ENCODE measurements at places on chromosomes 3 and 15. TPM values are rescaled to one million over a fixed set of nuclear protein-coding genes. Genes with fewer than 3 reads are reported as not detected.

DNA sequence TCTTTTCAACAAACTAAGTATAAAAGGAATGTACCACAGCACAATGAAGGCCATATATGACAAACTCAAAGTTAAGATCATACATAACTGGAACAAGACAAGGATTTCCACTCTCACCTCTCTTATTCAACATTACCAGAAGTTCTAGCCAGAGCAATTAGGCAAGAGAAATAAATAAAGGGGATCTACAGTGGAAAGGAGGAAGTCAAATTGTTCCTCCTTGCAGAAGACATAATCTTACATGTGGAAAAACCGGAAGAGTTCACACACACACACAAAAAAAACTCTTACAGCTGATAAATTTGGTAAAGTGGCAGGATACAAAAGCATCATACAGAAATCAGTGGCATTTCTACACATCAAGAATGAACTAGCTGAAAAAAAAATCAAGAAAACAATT is 277.9 kb downstream of the MCTP2 start:
- no peak for DNase-seq

- no peak for DNase-seq
Observed at GRCh38 chr3:9590282-9590791, 36.7 kb upstream of the LHFPL4 start.

DNA sequence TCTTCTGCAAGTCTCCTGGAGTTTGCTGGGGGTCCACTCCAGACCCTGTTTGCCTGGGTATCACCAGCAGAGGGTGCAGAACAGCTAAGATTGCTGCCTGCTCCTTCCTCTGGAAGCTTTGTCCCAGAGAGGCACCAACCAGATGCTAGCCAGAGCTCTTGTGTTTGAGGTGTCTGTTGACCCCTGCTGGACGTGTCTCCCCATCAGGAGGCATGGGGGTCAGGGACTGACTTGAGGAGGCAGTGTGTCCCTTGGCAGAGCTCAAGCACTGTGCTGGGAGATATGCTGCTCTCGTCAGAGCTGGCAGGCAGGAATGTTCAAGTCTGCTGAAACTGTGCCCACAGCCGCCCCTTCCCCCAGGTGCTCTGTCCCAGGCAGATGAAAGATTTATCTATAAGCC is 86.5 kb downstream of the TPRG1 start:
- DNase-seq, result no peak

- no peak for DNase-seq
Observed at GRCh38 chr3:81758275-81758674, 3.2 kb downstream of the GBE1 start.

DNA sequence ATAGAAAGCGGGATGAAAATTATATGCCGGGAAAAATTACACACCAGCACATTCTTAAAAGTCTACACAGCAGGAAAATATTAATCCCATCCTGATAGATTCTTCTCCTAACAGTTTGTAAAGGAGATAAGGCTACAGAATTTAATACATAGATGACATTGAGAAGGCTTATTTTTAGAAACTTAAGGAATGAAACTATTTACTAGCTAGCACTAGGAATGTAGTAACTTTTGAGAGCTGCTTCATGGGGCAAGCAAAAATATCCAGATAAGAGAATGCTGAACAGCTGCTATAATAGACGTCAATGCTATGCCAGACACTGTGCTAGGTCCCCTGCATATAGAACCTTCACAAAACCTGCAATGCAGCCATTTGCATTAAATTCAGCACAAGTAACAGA is 912.7 kb upstream of the NR2F2 start:
- DNase-seq, result no peak

DNA sequence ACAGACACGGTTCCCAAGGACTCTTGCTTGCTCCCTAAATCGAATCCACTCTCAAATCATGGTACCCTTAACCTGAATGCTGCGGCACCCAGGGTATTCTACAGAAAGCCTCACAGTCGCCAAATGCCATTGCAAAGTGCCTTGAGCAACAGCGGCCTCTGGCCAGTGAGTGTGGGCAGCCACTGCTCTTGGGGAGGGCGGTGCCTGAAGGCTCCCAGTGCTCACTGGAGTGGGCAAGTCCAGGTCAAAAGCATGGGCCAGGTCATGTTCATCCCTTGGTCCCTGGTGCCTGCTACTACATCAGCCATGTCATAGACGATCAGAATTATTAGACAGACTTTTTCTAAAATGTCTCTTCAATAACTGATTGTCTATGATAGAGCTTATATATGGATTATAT is 82.5 kb downstream of the ADAMTS17 start:
- no peak for DNase-seq

DNA sequence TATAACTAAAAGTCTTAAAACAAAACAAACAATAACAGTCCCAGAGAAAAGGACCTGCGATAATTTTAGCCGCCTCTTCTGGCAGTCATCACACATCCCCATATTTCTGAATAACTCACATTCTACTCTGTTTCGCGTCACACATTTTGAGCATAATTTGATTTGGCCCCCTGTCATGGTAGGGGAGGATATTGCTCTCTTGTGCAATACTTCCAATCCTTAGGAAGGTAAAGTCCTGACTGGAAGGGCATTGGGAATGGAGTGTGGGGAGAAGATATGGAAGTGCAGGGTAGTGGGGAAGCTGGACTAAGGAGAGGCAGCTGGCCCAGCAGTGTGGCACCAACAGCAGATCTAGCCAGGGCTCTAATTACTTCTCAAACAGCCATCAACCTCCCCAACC is 11.3 kb upstream of the FSIP1 start:
- no peak for DNase-seq

DNA sequence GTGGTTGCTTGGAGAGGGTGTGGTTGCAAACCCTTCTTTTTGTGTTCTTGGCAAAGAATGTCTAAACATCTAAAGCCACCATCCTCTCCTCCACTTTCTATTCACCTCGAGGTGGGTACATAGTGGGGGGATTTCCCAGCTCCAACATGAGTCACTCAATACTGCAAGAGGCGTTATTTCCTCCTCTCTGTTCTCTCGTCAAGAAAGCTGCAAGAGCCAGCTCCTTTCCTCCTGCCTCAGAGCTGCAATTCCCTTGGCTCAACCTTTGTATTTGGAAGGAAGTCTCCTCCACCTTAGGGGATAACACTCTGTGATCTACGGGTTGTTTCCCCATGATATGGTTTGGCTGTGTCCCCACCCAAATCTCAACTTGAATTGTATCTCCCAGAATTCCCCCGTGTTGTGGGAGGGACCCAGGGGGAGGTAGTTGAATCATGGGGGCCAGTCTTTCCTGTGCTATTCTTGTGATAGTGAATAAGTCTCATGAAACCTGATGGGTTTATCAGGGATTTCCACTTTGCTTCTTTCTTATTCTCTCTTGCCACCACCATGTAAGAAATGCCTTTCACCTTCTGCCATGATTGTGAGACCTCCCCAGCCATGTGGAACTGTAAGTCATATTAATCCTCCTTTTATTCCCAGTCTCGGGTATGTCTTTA is 138.4 kb downstream of the PLCL2 start:
- DNase-seq, result peak; percentile 40

- DNase-seq, result no peak
Observed at GRCh38 chr3:108297647-108298046, 1.3 kb downstream of the HHLA2 start.

DNA sequence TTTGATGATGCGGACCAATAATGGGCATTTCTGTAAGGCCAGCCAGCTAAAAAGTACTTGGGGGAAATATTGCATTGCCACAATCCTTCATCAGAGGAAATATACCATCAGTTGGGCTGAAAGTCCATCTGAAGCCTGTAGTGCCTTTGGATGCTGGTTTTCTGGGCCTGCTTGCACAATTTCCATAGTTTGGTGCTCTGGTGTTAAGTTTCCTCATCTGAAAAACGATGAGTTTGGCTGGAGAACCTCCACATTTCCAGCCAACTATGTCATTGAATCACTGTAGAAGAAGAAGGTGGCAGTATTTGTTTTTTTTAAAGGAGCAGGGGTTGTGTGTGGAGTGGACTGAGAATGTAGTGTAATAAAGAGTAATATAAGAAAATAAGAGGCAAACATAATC is 10.1 kb downstream of the CCNB2 start:
- DNase-seq, result no peak

- peak; percentile 75 for DNase-seq
Observed at GRCh38 chr3:63912768-63913588, 795 bp upstream of the SCAANT1 start.

DNA sequence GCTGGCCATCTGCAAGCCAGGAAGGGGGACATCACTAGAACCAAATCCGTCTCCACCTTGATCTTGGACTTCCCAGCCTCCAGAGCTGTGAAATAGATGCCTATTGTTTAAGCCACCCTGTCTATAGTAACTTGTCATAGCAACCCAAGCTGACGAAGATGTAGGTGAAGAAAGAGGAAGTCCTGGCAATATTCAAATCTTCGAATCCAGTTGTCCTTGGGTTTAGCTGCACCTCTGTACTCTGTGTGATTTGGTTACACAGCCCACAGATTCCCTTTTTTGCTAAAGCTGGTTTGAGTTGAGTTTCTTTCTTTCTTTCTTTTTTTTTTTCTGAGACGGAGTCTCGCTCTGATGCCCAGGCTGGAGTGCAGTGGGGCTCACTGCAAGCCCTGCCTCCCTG is 68.0 kb upstream of the XCR1 start:
- DNase-seq, result no peak

DNA sequence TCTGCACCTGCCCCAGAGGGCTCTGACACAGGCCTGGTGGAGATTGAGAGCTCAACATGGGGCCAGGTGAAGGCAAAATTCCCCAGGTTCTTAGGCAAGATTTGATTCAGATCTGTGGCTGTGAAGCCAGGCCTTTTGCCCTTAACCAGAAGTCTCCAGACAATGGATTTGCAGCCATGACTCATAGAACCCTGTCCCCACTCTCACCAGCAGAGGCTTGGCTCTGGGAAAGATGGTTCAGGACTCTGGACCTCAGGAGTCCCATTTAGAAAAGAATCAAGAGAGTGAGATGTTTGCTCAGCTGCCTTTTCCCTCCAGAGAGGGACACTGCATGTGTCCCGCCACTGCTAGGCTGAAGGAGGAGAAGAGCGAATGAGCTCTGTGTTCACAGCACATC is 361.4 kb upstream of the ICE2 start:
- no peak for DNase-seq

DNA sequence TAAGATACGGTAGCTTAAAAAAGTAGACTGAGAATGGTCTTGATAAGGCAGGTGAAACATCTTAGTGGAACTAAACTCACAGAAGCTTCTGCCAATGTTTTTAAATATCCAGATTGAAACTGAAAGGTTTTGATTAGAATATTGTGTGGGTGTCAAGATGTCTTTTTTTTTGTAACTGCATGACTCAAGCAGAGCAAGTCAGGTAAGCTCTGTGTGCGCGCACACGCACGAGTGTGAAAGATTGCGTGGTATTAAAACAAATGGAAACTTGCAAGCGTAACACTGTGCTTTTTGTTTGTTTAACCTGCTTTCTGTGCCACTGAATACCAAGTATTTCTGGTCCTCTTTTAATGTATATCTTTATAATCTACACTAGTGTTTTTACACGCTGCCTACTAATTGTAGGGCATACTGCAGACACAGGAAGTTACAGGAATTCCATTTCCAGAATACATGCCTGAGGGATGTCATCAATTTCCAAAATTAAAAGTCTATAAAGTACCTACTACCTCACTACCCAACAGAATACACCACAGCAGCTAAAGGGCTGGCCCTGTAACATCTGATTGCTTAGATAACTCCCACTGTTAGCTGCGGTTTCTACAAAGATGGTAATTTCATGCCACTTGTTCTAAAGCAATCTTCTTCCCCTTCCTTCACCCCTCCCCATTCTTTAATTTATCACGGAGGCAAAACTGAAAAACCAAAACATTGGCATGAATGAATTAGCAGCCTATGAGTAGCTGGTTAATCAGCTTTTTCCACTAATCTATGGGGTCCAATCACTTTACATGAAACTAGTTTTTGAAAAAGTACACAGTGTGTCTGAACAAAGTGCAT is 472.8 kb downstream of the SHQ1 start:
- no peak for DNase-seq

DNA sequence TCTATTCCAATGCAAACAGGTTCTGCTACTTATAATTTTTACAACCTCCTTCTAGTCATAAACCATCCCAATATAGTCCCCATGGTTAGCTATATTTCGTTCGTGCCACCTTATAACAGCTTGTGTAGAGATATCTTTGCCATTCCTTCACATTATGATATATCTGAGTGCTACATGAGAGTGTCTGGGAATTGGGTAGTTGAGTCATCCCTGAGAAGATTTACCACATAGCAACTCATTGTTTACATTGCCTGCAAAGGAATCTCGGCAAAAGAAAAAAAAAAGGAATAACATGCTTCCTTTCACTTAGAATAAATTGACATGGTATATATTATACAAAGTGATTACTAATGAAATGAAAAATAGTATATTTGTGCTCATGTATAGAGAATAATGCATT is 86.0 kb upstream of the VGLL3 start:
- DNase-seq, result no peak

DNA sequence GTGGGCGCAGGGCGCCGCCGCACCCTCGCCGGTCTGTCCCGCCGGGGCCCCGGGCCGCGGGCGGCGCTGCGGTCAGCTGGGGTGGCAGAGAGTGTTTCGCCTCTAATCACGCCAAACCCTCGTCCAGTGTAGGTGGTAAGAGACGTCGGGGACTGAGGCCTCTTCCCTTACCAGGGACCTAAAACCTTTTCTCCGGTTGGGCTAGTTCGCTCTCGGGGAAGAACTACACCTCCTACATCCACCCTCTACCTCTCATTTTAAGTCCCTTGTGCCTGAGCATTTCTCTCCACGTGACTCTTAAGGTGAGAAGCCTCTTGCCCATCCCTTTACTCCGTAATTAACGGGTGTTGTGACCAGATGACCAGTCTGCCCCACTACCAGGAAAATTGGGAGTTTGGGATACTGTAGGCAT is 520 bp downstream of the TMEM42 start:
- no peak for DNase-seq

DNA sequence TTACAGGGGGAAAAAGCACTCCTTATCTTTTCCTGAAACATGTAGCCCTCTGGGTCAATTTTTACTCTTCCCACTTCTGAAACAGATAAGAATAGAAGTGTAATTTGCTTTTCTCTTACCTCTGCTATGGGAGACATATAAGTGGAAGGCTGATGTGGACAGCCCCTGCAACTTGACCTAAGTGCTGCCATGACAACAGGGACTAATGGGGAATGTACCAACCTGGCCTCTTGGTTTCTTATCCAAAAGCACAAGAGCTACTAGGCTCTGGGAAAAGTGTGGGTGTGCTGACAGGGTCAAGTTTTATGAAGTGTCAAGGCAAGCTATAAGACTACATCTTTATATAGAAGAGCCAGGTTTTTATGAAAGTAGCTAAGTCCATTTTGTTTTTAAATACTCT is 1246.5 kb downstream of the OTOL1 start:
- DNase-seq, result no peak

GRCh38 chr15:75025548-75026260 is 2.3 kb downstream of the PPCDC start:
- no peak for DNase-seq

UNC13C gene
- total RNA-seq, result not detected

CXCR6 gene
- total RNA-seq, result 5.9 TPM

DNAJA4 gene
- total RNA-seq, result 35.3 TPM

PLIN1 gene
- 0.50 TPM for total RNA-seq

RSRC1 gene
- 43.3 TPM for total RNA-seq

WDR72 gene
- total RNA-seq, result not detected

Data from CD8-positive, alpha-beta memory T cell (primary cell).